ENCODE measurements at places on chromosomes 3 and 15.

DNA sequence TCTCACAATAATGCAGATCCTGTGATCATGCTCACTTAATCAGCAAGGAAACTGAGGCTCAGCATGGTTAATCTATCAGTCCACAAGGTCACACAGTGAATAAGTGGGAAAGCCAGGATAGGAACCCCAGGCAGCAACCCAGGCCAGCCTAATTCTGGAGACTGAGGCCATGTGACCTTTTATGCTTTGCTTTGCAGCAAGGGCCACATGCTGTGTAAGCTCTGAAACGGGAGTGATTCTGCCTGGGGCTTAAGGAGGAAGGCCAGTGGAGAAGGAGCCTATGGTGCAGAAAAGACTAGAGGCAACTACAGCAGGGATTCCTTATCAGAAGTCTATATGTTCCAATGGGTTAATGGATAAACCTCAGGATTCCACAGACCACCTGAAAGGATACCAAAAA lies 157.6 kb upstream of the PPP2R3A start:
- DNase-seq, result no peak

DNA sequence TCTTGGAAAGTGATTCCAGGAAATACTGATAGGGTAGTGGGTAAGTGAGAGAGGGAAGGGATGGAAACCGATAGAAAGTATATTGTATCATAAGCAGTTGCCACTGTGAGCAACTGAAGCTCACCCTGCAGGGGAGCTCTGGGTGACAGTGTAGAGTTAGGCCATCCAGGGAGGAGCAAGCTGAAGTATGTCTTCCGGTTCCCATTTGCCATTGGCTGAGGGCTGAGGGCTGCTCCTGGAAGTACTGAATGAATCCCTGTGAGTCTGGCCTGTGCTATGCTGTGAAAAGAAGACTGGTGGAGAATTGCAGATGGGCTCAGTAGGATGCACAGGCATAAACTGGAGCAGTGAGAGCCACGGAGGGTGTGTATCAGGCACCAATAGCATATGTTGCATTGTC lies 348.3 kb downstream of the MFSD1 start:
- no peak for DNase-seq

GRCh38 chr3:68088216-68088615 lies 433.8 kb upstream of the SUCLG2 start:
- no peak for DNase-seq

- DNase-seq, result no peak
These were observed 270.1 kb upstream of the NSMCE3 start for GRCh38 chr15:29539736-29540135.

DNA sequence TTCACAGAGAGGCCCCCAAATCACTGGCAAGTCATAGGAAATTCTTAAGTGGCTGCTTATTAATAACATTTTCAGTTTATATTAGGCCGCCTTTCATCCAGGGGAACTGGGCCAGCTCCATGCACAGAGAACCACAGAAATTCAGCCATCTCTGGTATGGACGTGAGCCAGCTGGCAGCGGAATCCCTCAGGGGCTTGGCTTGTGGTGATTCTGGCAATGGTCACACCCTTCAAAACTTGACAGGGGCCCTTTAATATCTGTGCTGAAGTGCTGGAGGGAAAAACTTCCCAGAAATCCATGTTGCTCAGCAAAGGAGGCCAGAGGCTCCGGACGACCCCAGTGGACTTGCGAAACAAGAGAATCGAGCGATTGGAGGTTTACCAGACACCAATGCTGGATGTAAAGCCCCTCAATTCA lies 11.3 kb downstream of the PRICKLE2 start:
- peak; percentile 80 for DNase-seq

DNA sequence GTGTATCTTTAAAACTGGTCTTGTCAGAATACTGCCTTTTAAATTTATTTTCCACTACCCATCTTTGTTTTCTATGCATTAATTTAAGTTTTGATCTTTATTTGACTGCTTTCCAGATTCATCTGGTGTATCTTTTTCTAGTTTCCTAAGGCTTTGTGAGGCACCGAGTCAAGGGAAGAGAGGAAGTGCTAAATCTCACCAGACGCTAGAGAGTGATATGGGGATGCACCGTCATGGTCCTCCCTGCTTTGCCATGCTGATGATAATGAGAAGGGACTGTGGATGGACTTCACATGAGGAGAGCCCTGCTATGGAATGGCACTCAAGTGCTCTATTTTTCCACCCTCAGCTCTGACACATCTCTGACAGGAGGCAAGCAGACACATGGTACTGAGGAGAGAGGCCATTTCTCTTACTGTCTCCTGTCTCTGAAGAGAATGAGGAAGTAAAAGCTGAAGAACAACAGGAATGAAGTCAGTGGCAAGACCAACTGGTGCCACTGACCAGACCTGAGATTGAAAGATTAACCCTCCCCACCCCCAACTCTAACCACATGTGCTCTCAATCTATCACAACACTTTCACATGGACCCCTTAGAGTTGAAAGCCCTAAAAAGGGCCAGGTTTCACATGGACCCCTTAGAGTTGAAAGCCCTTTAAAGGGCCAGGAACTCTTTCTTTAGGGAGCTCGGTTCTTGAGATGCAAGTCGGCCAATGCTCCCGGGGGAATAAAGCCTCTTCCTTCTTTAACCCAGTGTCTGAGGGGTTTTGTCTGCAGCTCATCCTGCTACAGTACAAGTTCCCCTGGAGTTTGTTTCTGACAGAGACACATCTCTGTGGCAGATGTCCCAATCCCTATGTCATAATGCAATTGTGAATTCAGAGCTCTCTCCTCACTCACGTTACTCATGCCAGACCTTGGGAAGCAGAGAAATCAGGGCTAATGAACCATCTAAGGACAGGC lies at the start of gene IQCF2:
TSS of gene IQCF2 (plus strand) at position 913 of the 963 bp plus-strand sequence. CDS start 52 bp downstream, outside the sequence.
- no peak for DNase-seq

DNA sequence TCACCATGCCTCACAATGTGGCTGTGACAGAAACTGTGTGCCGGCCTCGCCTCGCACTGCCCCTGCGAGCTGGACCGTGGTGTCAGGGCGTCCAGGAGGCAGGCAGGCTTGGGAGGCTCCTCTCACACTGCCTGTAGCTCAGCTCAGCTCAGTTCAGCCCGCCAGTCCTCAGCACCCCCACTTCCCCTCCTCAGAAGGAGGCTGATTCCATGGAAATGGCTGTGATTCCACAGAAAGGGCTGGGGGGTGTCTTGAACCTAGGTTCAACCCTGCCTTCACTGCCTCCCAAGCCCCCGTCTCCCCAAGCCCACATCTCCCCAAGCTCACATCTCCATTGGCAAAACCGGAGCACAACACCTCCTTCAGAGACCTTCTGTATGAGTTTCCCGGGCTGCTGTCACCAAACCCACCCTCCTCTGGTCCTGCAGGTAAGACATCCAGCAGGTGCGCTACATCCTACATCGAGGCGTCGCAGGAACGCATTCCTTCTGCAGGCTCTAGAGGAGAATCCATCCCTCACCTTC lies 94.0 kb downstream of the OCA2 start:
- DNase-seq, result no peak

GRCh38 chr15:72722071-72722696 lies 36.2 kb downstream of the BBS4 start:
- DNase-seq, result peak; percentile 75

- DNase-seq, result peak; percentile 15
These were observed 188.0 kb downstream of the KLHL25 start for GRCh38 chr15:85606738-85607137.

DNA sequence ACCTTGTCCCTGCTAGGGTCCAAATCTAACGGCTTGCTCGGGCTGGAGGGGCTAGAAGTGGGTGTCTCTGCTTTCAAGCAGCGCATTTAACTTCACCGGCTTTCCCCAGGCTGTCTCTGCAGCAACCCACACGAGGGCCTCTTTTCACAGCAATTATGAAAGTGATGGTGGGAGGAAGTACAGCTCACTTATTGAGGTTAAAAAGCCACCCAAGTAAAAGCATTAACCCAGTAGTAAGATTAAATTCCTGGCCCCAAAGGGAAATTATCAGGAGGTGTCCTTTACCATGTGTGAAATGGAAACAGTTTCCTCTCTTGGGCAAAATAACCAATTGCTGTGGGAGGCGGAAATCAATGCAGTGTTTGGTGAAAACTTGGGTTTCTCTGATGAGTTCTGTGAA lies 41.1 kb downstream of the NGRN start:
- no peak for DNase-seq

DNA sequence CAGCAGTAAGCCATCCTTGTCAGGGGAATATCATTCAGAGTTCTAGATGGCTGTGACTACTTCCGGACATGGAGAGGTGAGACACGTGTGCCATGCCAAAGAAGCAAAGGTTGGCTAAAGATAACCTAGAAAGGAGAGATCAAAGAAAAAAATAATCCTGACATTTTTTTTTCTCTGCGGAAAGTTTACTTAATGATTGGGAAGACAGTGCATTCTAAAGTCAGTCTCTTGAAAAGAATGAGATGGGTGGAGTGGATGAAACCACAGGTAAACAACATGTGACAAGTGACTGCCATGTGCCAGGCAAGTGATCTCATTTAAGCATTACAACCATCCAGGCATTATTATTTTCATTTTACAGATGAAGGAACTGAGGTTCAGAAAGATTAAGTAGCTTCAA lies 436.6 kb downstream of the SOX2 start:
- no peak for DNase-seq

DNA sequence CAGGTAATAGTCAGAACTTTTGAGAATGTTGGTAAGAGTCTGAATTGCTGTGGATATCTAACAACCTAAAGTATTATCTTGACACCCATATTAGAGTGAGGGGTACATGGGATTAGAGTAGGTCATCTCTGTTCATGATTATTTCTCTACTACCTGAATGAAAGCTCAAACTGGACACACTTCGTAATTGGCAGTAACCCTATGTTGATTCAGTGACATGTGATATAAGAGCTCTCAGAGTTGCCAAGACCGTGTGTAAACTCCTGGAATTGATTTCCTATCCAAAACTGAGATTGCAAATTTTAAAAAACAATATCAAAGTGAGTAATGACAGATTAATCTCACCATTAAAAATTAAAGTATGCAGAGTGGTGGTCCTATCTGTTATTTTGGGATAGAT lies 214.8 kb upstream of the ARHGEF26 start:
- DNase-seq, result no peak

- no peak for DNase-seq
These were observed 56.7 kb upstream of the RNF7 start for GRCh38 chr3:141681390-141681780.

DNA sequence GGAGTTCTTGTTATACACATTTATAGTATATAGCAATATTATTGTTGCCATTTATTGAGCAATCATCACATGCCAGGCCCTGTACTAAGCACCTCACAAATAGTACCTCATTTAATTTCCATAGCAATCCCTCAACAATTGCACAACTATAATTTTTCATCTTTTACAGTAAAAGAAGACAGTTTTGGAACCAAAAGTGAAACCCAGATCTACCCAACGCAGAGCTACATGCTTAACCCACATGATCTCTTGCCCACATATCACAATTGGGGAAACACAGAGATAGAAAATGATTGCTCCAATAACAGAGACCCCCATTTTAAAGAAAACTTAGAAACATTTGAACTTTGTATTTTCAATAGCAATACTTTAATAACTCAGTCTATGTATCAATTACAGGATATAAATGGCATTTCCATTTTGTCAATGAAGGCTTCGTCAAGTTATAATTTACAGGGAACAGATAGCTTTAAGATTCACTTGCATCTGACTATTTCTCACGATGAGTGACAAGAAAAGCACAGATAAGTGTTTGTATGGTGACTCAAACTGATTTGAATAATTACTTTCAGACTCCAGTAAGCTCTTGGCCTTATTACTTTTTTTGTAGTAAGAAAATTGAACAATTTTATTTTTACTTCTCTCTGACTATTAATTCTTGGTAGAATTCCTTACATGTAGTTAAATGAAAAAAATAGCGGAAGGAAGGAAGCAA lies 38.7 kb upstream of the CCDC50 start:
- peak; percentile 21 for DNase-seq

DNA sequence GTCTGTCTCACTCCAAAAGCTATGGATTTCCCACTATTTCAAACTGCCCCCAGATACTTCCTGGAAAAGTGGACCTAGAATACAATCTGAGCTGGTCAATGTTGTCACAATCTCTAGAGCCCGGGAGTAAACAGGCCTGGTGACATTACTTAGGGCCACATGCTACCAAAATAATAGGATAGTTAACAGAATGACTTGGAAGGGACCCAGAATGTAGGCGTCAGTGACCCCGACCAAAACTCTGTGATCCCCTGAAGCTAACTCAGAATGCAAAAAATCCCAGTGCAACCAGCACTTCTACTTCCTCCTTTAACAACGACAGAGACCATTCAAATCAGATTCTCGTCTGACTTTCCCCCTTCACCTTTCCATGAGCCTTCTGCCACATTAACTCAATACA lies 51.5 kb upstream of the CDV3 start:
- no peak for DNase-seq

- no peak for DNase-seq
These were observed 150.3 kb upstream of the SOX2 start for GRCh38 chr3:181561139-181562031.

DNA sequence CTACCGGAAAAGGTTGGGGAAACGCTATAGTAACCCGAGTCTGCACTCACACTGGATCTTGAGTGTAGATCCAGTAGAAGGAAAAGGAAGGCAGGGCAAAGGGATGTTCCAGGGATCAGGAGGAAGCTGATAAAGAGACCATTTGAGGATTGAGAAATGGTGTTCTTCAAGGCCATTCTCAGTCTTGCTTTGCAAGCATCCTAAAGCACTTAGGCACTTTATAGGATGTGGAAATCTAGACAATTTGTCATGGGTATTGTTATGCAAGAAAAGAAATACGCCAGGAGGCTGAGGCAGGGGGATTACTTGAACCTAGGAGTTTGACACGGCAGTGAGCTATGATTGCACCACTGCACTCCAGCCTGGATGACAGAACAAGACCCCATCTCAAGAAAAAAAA lies 13.2 kb upstream of the SCAMP5 start:
- DNase-seq, result no peak

- peak; percentile 88 for DNase-seq
These were observed 40.9 kb downstream of the CBLB start for GRCh38 chr3:105827959-105828358.

GRCh38 chr15:52109559-52110451 lies 2.8 kb downstream of the BCL2L10 start:
- DNase-seq, result no peak

- no peak for DNase-seq
These were observed 82.0 kb downstream of the NTRK3 start for GRCh38 chr15:88174571-88174970.

- no peak for DNase-seq
These were observed 17.0 kb upstream of the NEO1 start for GRCh38 chr15:73035221-73035620.

DNA sequence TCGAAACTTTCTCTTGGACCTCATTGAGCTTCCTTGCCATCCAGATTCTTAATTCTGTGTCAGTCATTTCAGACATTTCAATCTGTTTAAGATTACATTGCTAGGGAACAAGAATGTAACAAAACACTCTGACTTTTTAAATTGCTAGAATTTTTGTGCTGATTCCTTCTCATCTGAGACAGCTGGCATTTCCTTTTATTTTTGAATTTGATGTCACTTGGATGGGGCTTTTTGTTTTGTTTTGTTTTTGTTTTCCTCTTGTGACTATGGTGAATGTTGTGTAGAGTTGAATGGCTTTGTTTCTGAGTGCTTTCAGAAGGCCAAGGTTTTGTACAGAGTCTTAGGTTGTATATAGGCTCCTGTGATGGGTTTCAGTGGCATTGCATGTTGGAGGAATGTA lies 1129.3 kb downstream of the NAALADL2 start:
- DNase-seq, result peak; percentile 71

All from EH (cell line).